ENCODE measurements at places on chromosomes 6 and 20. TPM values are rescaled to one million over a fixed set of nuclear protein-coding genes. Genes with fewer than 3 reads are reported as not detected.

DNA sequence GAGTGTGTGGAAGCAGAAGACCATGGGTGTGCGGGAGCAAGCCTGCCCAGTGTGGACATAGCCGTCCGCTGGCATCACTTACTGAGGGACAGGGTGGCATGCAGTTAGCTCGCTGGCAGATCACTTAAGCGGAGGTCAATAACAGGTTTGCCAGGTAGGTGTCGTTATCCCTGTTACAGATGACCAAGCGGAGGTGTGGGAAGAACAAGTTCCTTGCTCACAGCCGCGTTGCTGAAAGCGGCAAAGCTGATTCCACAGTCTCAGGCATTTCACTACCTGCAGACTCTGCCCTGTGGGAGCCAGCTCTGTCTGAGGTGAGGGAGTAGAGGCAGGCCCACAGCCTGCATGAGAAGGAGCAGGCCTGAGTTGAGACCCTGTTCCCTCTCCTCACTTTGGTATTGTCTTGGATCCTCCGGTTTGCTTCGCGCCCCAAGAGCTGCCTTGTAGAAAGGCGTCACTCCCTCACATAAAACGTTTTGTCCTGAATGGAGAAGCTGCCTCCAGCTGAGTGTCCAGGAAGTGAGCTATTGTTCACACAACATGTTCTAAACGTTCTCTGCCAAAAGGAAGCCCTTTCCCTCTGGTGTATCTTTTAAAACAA lies 96.9 kb downstream of the TCP11 start:
- peaks cover 11% of the 10 kb centered on the region for H3K4me1 ChIP-seq
- H3K36me3 ChIP-seq, result no peaks in the 10 kb centered on the region
- no peak overlapping the region for H3K4me3 ChIP-seq
- no peaks in the 10 kb centered on the region for H3K27me3 ChIP-seq
- no peak for DNase-seq
- H3K27ac ChIP-seq, result no peak overlapping the region

GRCh38 chr6:152954443-152954842 lies 28.4 kb downstream of the FBXO5 start:
- no peak overlapping the region for H3K4me3 ChIP-seq
- DNase-seq, result no peak
- no peak overlapping the region for H3K27ac ChIP-seq
- no peaks in the 10 kb centered on the region for H3K4me1 ChIP-seq

DNA sequence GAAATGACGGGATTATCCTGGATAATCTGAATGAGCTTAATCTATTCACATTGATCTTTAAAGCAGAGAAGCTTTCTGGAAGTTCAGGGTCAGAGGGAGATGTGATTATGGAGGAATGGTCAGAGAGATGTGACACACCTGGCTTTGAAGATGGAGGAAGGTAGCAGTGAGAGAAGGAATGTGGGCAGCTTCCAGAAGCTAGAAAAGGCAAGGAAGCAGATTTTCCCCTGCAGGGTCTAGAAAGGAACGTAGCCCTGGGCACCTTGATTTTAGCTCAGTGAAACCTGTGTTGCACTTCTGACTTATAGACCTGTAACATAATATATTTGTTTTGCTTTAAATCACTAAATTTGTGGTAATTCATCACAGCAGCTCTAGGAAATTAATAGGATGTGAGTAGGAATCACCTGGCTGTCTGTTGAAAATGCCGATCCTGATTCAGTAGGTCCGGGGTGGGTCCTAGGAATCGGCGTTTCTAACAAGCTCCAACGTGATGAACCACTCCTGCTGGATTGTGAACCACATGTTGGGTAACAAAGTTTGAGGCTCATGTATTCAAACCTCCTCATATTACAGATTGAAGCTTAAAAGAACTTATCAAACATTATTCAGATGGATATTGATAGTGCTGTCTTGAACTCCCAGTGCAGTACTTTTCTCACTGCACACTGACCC lies 157.0 kb downstream of the GJA1 start:
- no peaks in the 10 kb centered on the region for H3K36me3 ChIP-seq
- no peak for DNase-seq
- no peak overlapping the region for H3K4me3 ChIP-seq

DNA sequence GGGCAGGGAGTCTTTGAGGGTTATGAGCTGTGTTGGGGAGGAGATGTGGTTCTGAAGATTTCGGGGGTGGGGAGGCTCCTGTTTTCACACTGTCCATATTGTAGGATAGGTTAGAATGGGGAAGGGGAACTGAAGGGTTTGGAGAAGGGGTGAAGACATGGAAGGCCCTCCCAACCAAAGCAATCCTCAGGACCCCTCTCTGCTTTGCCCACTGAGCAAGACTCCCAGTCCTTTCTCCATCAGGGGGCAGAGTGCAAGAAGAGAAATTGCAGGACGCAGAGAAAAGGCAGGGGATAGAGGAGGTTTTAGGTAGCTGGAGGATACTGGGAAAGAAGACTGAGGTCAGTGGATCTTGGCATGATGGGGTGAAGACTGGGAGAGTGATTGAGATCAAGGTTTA lies 3.9 kb downstream of the SYNGAP1 start:
- H3K4me1 ChIP-seq, result no peaks in the 10 kb centered on the region
- H3K4me3 ChIP-seq, result no peak overlapping the region
- no peaks in the 10 kb centered on the region for H3K36me3 ChIP-seq
- no peak for DNase-seq
- H3K27me3 ChIP-seq, result no peaks in the 10 kb centered on the region

GRCh38 chr6:139567095-139567494 lies 192.6 kb upstream of the CITED2 start:
- H3K4me1 ChIP-seq, result peaks cover 4% of the 10 kb centered on the region
- no peaks in the 10 kb centered on the region for H3K36me3 ChIP-seq
- no peak overlapping the region for H3K27ac ChIP-seq
- DNase-seq, result no peak
- no peaks in the 10 kb centered on the region for H3K27me3 ChIP-seq
- H3K4me3 ChIP-seq, result no peak overlapping the region

RAET1L gene
- 3.3 TPM for total RNA-seq

DAAM2 gene
- 19.8 TPM for total RNA-seq

All from kidney (tissue), 22 donors.